ENCODE measurements at places on chromosomes 2 and 18.

DNA sequence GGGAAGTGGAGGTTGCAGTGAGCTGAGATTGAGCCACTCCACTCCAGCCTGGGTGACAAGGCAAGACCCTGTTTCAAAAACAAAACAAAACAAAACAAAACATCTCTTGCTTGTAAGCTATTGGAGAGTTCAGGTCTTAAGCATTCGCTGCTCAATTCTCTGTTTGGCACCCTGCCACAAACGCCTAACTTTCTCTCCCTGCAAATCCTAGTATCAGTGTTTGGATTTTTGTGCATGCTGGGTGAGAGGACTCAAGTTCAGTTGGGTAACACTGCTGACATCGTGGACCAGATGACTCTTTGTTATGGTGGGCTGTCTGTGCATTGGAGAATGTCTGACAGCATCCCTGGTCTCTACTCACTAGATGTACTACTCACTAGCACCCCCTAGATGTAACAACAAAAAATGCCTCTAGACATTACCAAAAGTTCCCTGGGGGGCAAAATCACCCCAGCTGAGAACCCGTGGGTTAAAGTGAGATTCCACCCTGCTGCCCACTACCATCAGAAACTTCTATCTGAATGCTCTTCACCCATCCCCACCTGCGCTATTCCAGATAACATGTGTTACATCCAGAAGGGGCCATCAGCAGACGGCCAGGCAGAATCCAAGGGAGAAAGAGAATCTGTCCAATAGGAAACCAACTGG, 50.9 kb downstream of the CACNB4 start:
- peak; percentile 58 for DNase-seq

GRCh38 chr18:69865776-69866175, 81.9 kb downstream of the CD226 start:
- no peak for DNase-seq

GRCh38 chr18:50373561-50374219, 1.2 kb upstream of the SKA1 start:
- no peak for DNase-seq

- no peak for DNase-seq
Measured at GRCh38 chr2:240810621-240811020, 9.4 kb downstream of the KIF1A start.

DNA sequence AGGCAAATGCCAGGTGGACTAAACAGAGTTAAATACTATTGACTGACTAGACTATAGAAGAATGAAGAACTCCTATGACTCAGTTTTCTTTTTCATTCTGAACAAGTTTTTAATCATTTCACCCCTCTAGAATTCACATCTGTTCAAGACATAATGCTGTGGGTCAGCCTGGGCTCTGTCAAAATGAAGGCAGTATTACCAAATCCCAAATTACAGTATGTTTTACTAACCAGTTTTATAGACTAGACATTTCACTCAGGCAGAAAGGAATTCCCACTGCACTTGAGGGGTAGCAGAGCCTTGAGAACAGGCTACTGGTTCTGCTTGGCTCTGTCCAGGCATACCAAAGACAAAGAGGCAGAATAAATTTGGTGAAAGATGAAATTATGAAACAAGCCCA, 511.7 kb downstream of the EPHA4 start:
- DNase-seq: no peak
